ENCODE measurements at places on chromosomes 12 and 14.

DNA sequence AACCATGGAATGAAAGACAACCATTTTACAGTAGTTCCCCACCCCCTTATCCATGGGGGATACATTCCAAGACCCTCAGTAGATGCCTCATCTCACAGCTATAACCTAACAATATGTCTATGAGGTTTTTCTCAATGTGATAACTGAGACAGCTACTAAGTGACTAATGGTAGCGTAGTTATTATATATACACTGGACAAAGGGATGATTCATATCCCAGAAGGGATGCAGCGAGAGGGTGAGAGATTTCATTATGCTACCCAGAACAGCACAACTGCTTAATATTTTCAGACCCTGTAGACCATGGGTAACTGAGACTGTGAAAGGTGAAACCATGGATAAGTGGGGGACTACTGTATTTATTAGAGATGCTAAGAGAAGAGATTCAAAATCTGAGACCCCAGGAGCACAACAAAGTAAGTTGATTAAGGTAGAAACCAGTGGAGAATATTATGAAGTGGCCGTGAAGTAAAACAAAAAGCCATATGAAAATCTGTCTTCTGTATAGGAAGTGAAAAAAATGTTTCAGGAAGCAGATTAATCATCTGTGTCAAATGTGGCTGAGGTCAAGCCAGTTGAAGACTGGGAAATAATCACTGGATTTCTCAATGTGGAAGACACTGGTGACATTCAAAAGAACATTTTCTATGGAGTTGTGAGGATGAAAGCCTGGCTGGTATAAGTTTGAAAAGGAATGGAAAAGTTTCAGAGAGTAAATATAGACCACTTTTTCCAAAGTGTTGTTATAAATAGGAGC lies 77.2 kb downstream of the RPL10L start:
- no peak for DNase-seq

- no peak for DNase-seq
Observed at GRCh38 chr12:8584004-8584403, 28.7 kb downstream of the AICDA start.

DNA sequence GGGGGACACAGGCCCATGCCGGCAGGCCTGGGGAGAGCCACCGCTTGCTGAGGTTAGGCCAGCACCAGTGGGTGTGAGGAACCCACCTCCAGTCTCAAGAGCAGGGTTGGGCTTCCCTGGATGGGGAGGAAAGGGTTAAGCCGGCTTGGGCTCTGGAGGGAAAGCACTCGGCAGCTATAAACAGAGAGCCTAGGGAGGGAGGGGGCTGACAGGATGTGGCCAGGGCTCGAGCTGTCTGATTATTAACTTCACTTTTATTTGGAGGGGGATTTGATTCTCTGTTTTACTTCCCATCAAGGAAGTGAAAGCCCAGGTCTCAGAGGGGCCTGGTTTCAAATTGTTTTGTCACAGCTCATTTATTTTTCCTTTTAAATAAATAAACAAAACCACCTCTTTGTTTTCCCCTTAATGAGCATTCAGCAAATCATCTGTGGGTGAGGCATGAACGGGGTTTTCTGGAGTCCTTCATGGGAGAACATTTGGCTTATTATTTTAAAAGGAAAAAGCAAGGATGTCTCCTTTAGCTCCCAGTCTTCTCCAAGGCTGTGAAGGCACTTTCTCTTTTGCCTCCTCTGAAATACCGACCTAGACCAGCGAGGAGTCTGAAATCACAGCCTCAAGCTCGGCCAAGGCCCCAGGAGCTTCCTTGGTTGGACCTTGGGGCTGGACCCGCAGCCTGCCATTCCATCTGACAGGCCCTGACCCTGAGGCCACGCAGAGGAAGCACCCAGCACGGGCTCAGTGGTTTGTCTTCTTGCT lies 21.9 kb upstream of the ZFP36L1 start:
- DNase-seq, result peak; percentile 67

- no peak for DNase-seq
Observed at GRCh38 chr12:112175361-112176155, 50.2 kb downstream of the TRAFD1 start.

DNA sequence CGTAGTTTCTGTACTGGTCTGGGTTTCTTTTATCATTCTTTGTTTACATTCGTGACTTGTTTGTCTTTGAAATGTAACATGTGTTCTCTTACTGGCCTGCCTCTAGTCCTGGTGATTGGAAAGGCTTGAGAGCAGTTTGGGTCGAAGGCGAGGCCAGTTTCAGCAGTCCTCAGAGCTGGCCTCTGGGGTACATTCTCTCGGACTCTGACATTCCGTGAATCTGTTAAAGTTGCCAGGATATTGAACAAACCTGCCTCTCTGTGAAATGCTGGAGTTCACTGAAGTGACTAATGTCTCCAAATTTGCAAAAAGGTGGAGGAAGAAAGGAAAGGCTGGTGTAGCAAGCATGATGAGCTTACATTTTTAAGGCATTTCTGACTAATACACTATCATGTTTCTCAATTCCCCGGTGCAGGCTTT lies 1.5 kb downstream of the PLEKHA5 start:
- no peak for DNase-seq

DNA sequence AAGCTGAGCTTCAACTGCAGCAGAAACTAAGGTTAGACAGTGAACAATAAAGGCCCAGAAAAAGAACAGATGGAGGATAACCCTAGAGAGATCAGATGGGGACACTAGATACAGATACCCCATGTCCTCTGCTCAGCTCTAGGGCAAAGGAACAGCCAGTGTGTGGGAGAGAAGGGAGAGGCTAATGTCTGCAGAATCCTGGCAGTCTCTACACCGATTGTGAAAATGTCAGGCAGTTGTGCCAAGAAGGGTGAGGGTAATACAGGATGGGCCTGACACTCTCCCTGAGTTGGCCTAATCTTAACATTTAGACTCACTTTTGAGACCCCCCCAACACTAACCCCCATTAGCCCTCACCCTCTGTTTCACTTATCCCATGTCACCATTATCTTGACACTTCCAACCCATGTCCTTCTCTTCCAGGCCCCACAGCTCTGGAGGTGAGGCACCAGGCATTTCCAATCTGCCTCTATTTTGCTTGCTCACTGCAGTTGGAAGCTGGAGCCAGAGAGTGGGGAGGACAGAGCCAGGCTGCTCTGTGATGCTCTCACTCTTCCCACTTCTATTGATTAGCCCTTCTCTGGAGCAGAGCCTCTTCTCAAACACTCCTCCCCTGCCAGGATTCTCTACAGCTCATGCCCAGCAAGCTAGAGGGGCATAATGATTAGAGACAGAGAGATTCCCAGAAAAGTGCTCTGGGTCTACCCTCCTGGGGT lies 3.0 kb upstream of the BLOC1S1 start:
- no peak for DNase-seq

DNA sequence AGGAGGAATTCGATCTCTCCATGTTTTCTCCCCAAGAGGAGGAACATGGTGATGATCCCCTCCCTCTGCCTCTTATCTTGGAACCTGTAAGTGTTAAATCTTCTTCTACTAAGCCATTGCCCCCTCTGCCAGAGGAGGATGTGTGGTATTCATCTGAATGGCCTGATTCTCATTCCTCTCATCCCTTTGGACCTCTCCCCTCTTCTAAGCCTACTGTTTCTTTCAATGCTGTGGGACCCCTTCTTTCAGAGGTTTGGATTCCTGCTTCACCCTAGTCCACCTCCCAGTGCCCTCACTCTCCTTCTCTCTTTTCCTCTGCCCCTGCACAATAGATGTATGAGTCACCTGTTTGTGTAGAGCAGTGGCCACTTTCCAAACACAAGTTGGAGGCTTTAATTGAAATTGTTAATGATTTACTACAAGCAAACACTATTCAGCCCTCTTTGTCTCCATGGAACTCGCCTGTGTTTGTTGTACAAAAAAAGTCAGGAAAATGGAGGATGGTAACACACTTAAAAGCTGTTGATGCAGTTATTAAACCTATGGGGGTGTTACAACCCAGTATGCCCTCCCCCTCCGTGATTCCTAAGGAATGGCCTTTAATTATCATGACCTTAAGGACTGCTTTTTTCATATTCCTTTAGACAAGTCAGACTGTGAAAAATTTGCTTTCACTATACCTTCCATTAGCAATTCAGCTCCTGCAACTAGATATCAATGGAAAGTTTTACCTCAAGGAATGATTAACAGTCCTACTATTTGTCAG lies 192.1 kb upstream of the ALG10B start:
- DNase-seq, result no peak

DNA sequence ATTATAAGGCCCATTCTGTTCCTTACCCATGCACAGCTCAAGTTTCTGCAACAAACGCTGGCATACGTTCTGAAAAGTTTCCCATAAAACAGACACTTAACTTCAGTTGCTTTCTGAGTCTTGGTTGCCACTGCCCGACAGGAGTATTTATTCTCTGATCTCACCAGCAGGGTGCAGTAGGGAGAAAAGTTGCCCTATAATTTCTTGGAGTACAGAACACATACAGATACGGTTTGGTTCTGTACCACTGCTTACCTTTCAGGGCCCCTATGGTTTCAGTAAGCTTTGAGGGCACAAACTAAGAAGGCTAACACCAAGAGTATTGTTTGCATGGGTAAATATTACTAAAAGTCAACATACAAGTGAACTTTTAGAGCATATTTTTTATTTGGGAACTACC lies 77.9 kb downstream of the SPATA7 start:
- DNase-seq, result peak; percentile 34

GRCh38 chr14:87940894-87941293 lies 52.1 kb downstream of the GALC start:
- DNase-seq, result no peak

DNA sequence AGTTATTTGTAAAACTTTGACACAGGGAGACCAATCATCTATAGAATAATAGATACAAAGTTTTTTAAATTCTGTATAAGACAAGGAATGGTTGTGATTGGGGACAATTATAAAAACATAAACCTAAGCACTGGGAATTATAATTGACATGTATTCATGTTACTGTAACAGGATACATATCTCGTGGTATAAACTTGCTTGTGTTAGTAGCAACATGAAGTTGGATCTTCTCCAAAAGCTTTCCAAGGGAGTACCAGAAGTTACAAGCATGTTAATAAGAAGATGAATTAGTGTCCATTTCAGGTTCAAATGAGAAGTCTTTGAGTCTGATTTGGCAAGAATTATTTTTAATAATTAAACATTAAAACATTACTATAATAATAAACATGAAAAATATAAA lies 42.2 kb downstream of the CDKL1 start:
- DNase-seq, result no peak

DNA sequence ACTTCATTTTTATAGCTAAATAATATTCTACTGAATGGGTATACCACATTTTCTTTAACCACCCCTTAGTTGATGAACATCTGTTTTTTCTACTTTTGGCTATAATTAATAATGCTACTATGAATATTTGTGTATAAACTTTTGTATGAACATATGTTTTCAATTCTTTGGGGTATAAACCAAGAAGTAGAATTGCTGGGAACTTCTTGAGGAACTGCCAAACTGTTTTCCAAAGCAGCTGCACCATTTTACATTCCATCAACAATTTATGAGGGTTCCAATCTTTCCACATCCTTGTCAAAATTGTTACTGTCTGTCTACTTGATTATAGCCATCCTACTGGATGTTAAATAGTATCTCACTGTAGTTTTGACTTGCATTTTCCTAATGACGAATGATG lies 221.8 kb downstream of the PRKD1 start:
- DNase-seq, result no peak

DNA sequence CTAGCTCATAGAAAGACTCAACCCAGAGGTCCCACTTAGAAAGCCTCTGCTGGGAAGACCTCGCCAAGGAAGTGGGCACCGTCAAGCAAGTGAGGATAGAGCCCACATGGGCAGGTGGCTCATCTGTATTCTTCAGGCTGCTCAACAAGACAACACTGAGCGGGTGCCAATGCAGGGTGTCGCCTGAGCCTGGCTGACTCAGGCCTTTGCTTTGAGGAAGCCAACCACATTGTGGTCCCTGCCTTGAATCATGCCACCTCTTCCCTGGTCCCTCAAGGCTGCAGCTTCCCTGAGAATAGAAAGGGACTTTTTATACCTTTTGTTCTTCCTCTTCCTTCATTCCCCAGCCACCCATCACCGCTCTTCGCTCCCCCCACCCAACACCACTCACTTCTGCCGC lies 2.1 kb upstream of the RNASE13 start:
- DNase-seq, result no peak

DNA sequence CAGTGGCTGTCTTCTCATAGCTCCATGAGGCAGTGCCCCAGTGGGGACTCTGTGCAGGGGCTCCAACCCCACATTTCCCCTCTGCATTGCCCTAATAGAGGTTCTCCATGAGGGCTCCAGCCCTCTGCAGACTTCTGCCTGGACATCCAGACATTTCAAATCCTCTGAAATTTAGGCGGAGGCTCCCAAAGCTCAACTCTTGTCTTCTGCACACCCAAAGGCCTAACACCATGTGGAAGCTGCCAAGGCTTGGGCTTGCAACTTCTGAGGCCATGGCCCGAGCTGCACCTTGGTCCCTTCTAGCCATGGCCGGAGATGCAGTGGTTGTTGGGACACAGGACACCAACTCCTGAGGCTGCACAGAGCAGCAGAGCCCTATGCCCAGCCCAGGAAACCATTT lies 20.5 kb upstream of the PPP2R5C start:
- no peak for DNase-seq

All from activated CD4-positive, alpha-beta T cell treated with anti-CD3 and anti-CD28 coated beads, Interleukin-2, amount 10 ng/mL, durations not matched to agents 7 days and 5 days (primary cell).